ENCODE measurements at places on chromosomes 1 and 21.

DNA sequence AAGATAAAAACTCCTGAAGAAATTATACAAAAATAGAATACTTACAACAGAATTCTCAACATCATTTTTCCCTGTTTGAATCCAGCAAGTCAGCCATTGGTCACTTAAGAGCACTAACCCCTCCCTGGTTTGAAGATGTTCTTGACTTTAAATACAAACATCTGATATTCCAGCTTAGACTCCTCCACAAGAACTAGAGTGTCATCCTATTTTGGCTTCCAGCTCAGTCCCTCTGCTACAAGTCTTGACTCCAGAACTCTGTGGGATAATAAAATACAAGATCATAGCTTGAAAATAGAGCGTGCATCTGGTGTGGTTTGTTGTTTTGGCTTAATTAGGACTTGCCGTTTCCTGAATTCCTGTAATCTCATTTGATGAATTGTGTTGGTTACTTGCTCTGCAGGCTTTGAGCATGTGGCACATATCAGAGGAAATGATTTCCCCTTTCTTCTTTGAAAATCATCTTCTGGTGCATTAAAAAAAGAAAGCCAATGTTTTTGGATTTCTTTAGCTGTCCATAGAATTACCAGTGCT is 63.7 kb upstream of the DPT start:
- DNase-seq = no peak

DNA sequence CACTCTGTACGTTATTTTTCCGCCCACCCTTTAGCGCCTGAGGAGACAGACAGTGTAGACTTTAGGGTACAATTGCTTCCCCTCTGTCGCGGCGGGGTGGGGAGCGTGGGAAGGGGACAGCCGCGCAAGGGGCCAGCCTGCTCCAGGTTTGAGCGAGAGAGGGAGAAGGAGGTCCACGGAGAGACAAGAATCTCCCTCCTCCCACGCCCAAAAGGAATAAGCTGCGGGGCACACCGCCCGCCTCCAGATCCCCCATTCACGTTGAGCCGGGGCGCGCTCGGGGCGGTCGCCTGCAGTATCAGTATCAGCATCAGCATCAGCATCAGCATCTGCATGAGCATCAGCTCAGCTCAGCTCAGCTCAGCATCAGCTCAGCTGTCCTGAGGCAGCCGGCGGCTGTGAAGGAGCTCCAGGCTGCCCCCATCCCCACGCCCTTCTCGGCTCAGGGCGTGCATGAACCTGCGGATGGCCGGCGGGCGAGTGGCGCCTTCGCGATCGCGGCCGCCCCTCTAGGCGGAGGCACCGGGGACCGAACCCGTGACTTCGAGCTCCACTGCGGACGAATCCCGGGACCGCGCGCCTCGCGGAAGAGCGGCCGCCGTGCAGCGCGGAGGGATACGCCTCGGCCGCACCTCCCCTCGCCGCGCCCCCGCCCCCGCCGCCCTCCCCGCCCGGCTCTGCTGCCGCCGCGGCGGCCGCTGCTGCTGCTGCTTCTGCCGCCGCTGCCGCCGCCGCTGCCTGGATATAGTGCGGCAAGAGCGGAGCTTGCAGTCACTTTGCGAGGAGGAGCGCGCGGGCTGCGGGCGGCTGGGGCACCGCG is at the start of gene NCAM2:
TSS of gene NCAM2 (plus strand) at position 774 of the 820 bp plus-strand sequence.
- DNase-seq = peak; percentile 46

GRCh38 chr1:202164271-202165037 is 4.1 kb upstream of the PTPN7 start:
- DNase-seq = peak; percentile 83

DNA sequence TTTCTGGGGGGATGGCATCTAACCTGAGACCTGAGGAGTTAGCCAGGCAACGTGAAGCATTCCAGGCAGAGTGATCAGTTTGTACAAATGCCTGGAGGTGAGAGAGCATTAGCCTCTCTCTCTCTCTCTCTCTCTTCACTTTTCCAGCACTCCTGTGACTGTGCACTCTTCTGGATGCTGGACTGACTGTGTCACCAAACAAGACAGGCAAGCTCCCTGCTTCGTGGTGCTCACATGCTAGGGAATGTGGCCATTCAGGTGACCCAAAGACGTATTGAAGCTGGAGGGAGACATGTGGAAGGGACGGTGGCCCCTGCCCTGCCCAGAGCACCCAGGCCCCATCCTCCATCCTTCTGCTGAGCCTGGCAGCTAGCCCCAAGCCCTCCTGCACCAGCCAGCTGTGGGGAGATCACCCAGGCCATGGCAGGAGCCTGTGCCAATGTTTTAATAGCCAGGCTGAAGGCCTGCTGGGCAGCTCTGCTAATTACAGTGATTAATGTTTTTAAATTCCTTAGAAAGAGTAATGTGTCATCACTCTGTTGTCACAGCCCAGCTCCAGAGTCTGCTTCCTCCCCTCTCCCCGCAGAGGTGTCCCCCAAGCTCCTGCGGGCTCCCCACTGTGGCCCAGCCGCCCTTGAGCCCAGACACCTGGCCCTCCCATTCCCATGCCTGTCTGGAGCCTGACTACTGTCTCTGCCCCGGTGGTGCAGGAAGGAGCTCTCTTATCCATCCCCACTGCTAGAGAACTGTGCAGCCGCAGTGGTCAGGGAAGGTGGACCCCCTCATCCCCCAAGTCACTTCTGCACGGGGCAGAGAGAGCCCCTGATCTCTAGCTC is 48.9 kb downstream of the UBIAD1 start:
- DNase-seq = no peak

- no peak for DNase-seq
Measured at GRCh38 chr1:50416150-50416527, 7.1 kb downstream of the DMRTA2 start.

GRCh38 chr1:55974714-55975441 is 604.5 kb downstream of the PLPP3 start:
- DNase-seq = no peak

- no peak for DNase-seq
Measured at GRCh38 chr1:35454616-35455015, 102.6 kb downstream of the KIAA0319L start.

GRCh38 chr1:175504875-175505555 is 238.4 kb downstream of the TNR start:
- DNase-seq = no peak

DNA sequence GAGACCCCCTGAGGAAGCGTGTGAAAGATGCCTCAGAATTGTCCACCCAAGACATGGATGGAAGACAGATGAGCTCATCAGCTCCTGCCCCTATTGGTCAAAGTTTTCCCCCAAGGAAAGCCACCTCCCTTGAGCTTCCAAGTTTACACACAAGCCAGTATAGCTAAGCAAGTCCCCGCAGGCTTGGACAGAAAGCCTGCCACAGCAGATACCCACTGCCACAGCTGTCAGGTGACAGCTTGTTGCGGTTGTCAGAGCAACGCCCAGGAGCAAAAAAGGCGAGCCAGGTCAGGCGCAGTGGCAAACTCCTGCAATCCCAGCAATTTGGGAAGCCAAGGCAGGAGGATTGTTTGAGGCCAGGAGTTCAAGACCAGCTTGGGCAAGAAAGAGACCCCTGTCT is 60.9 kb upstream of the IFNAR2 start:
- DNase-seq = no peak

DNA sequence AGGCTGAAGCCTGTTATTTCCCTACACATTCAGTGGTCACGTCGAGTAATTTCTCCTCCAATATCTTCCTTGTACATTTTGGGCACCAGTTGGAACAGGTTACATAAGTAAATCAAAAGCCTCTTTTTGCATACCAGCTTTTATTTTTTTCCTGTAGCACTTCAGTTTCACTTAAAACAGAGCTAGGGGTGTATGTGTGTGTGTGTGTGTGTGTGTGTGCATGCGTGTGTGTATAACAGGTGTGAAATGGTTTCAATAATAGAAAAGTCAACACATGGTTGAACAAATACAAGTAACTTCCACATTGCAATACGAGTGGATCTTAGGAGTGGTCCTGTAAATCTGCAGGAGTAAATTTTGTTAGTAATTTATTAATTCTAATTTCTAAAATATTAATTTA is 3.0 kb upstream of the MAN1A2 start:
- no peak for DNase-seq

- peak; percentile 80 for DNase-seq
Measured at GRCh38 chr1:9239622-9240401, 5.2 kb downstream of the H6PD start.

GRCh38 chr1:210374600-210374953 is 45.9 kb downstream of the HHAT start:
- no peak for DNase-seq

DNA sequence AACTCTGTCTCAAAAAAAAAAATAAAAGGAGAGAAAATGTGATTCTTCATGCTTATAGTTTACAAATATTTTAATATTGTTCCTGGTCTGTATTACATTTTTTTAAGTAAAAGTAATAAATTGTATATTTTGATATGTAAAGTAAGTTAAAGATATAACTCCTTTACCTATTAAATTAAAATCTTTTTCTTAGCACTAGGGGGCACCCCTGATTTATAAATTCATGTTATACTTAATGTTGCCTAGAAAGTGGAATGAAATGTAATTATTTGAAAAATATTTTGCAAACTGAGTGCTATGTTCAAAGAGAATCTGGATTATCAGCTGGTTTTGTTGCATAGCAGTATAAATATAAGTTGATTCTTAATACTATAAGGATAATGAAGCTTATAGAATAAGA is 49.2 kb downstream of the RALGPS2 start:
- no peak for DNase-seq

- DNase-seq = no peak
Measured at GRCh38 chr1:166789286-166789685, 50.0 kb upstream of the POGK start.

DNA sequence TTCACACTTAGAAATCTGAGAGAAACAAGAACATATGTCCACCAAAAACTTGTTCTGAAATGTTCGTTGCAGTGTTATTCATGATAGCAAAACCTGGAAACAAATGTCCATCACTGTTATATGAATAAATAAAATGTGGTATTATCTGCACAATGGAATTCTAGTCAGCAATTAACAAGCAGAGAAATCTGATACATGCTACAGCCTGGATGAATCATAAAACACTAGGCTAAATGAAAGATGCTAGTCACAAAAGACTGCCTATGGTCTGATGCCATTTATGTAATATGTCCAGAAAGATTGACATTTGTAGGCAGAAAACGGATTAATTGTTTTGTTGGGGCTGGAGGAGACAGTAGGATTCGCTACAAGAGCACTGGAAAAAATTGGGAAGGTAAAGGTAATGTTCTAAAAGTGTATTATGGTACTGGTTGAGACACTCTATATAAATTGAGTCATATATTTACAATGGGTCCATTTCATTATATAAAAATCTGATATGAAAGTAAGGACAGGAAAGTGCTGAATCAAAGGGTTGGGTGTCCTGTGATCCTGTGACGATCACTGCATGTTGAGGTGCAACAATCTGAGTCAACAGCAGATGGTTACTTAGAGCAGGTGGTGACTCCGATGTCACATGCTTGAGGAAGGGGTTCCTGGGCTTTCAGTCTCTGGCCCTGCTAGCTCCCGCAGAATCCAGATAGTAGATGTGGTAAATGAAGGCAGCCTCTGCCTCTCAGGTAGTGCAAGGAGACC is 102.1 kb upstream of the NBPF4 start:
- DNase-seq = no peak

- no peak for DNase-seq
Measured at GRCh38 chr1:85321237-85321964, 45.0 kb upstream of the BCL10 start.

GRCh38 chr1:153963030-153963849 is at the start of gene SLC39A1:
Gene SLC39A1, minus strand, starts transcription at chr1:153963537. Its CDS starts 822 bp downstream, at chr1:153962715.
- DNase-seq = peak; percentile 89

- no peak for DNase-seq
Measured at GRCh38 chr1:203366476-203366875, 15.6 kb upstream of the FMOD start.

DNA sequence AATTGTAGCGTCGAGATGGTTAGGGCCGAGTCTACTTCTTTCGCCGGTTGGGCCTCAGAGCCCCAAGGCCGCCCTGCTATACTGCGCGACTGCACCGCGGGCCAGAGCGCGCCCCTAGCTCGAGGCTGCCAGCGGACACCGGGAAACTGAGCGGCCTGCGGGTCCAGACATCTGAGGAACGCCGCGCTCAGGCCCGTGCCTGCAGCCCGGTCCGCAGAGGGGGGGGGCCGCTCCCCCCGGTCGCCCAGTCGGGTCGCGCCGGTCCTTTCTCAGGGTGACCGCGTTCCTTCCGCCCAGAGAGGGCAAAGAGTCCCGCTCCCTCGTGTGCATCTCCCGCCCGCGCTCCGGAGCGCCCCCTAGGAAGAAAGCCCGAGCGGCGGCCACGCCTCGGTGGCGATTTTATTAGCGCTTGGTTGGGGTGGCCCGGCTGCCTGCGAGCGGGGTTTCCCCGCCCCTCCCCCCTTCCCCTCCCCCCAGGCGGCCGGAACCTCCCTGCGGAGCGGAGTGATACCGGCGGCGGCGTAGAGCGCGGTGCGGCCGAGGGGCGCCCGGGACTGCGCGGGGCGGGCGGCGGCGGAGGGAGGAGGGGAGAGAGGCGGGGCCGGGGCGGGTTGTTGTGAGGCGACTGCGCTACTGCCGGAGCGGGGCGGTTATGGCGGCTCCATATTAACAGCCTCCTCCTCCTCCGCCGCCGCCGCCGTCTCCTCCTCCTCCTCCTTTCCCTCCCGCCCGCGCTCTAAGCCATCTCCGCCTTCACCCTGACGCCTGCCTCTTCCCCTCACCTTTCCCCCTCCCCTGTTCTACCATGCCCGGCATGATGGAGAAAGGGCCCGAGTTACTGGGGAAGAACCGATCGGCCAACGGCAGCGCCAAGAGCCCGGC is at the start of gene RCOR3:
TSS of gene RCOR3 (plus strand) at position 611 of the 882 bp plus-strand sequence. CDS start at position 806, 195 bp downstream.
- DNase-seq = peak; percentile 93

- DNase-seq = no peak
Measured at GRCh38 chr1:156898161-156898566, 4.6 kb downstream of the PEAR1 start.

DNA sequence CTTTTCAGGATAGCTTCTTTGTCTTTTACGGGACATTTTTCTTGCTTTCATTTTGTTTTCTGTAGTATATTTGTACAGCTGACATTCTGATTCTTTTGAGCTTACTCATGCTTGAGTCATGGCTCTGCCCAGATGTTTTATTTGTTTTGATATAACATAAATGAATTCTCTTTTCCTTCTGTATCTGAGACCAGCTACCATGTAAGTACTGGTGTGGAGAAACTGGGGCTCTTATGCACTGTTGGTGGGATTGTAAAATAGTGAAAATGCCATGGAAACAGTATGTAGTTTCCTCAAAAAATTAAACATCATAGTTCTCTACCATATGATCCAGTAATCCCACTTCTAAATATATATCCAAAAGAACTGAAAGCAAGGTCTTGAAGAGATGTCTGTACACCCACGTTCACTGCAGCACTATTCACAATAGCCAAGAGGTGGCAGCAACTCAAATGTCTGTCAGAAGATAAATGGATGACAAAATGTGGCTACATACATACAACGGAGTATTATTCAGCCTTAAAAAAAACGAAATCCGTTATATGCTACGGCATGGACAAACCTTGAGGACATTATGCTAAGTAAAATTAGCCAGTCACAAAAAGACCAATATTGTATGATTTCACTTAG is 61.4 kb downstream of the EIF2B3 start:
- no peak for DNase-seq

All from GM20000 (cell line).